ENCODE measurements at places on chromosomes 11 and 22. TPM values are rescaled to one million over a fixed set of nuclear protein-coding genes. Genes with fewer than 3 reads are reported as not detected.

The VWCE gene
- 0.04 TPM for total RNA-seq

The TOM1 gene
- total RNA-seq = 16.7 TPM

The OR6A2 gene
- total RNA-seq = not detected

The RTN4RL2 gene
- total RNA-seq = 0.31 TPM

The OR10A2 gene
- total RNA-seq = not detected

The SNX15 gene
- 18.7 TPM for total RNA-seq
